ENCODE measurements at places on chromosomes 3 and 15. TPM values are rescaled to one million over a fixed set of nuclear protein-coding genes. Genes with fewer than 3 reads are reported as not detected.

PROS1 gene
- total RNA-seq = not detected

GOLGA6L7 gene
- total RNA-seq = not detected

SAMMSON gene
- not detected for total RNA-seq

FANCD2OS gene
- total RNA-seq = not detected

DNA sequence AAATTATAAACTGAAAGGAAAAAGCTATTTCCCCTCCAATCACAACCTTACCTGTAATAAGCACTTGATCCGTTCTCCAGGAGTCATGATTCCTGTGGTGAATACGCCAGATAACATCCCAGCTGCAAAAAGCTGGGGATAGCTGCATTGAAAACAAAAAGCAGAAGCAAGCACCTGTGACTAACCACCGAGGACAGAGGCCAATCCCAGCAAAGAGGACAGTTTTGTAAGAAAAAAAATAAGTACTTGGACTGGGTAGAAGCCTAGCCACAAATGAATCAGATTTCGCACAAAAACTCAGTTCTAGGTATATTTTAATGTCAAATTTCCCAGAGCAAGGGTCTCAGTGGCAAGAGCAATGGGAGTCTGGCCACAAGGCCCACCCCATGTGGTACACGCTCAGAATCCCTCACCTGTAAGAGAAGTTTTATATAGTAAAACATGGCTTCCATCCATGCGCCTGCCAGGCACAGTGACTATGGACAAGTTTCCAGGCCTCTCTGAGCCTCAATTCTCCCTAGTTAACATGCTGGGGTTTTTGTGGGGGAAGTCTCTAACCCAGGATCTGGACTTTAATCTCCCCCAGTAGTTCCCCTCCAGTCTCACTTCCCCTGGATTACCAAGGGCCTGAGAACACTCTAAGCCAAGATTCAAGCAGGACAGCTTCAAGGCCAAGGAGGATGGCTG, 19.2 kb downstream of the SLC25A20 start:
- no peaks in the 10 kb centered on the region for H3K27me3 ChIP-seq
- peaks cover 14% of the 10 kb centered on the region for H3K36me3 ChIP-seq
- no peaks in the 10 kb centered on the region for H3K4me1 ChIP-seq
- peak overlapping the region; percentile 57 for H3K27ac ChIP-seq

- peaks cover 3% of the 10 kb centered on the region for H3K4me1 ChIP-seq
- H3K4me3 ChIP-seq = no peak overlapping the region
- DNase-seq = no peak
Measured at GRCh38 chr3:46664188-46664970, 29.1 kb downstream of the ALS2CL start.

DNA sequence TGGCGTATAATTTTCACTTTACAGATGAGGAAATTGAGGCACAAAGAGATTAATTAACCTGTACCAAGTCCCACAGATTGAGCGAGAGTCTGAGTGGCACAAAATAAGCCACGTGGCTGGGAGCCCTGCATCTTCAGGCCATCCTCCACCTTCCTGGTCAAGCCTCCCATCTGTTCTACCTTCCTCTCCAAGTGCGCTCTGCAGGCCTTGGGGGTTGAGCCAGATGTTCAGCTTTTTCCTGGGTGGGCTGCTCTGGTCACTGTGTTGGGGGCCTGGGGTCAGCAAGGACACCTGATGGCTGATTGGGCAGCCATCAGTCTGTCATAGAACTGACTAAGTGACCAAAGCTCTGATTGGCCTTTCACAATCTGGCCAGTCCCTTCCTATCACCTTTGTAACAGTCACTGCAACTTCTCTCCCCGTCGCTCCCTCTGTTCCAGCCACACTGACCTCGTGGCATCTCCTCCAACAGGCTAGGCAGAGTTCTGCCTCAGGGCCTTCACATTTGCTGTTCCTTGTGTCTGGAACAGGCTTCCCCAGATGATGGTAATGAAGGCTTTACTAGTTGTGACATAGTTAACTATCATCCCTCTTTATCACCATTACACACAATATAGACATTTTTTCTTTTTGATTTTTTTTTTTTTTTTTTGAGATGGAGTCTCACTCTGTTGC, 46.8 kb downstream of the SCN5A start:
- no peaks in the 10 kb centered on the region for H3K4me1 ChIP-seq
- H3K36me3 ChIP-seq = no peaks in the 10 kb centered on the region
- peaks cover 2% of the 10 kb centered on the region for H3K27me3 ChIP-seq
- no peak overlapping the region for H3K27ac ChIP-seq

DNA sequence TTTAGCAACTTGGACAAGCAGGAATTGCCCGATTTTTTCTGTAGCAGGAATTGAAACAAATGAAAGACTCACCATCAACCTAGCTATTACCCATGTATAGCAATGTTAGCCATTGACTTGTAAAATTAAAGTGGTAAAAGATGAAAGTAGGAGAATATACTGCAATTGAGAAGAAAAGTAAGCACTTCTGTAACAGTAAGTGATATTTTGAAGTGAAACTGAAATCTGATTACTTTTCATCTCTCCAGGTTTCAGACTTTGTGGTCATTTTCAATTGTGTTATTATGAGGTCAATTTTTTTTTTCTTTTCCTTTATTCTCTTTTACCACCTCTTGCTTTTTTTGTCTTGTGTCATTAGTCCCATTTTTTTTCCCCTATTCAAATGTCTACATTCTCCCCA, 1078.2 kb downstream of the ZPLD1 start:
- H3K36me3 ChIP-seq = no peaks in the 10 kb centered on the region
- H3K4me1 ChIP-seq = no peaks in the 10 kb centered on the region
- no peak overlapping the region for H3K4me3 ChIP-seq
- H3K27ac ChIP-seq = no peak overlapping the region
